Right ventricle myocardium superior (tissue), 1 donor: ENCODE measurements at places on chromosomes 5 and 9.

- no peak for DNase-seq
Measured at GRCh38 chr5:67063055-67063454, 133.5 kb downstream of the CD180 start.

DNA sequence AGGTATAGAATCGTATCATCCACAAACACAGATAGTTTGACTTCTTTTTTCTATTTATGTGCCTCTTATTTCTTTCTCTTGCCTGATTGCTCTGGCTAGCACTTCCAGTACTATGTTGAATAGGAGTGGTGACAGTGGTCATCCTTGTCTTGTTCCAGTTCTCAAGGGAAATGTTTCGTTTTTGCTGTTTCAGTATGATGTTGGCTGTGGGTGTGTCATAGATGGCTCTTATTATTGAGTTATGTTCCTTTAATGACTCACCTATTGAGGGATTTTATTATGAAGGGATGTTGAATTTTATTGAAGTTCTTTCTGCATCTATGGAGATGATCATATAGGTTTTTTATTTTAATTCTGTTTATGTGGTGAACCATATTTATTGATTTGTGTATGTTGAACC lies 70.3 kb downstream of the ENC1 start:
- no peak for DNase-seq

GRCh38 chr5:178126556-178126955 lies 4.3 kb upstream of the RMND5B start:
- no peak for DNase-seq

- no peak for DNase-seq
Measured at GRCh38 chr5:174097486-174098185, 52.1 kb downstream of the NSG2 start.

GRCh38 chr5:78103232-78103918 lies 191.1 kb downstream of the AP3B1 start:
- no peak for DNase-seq

DNA sequence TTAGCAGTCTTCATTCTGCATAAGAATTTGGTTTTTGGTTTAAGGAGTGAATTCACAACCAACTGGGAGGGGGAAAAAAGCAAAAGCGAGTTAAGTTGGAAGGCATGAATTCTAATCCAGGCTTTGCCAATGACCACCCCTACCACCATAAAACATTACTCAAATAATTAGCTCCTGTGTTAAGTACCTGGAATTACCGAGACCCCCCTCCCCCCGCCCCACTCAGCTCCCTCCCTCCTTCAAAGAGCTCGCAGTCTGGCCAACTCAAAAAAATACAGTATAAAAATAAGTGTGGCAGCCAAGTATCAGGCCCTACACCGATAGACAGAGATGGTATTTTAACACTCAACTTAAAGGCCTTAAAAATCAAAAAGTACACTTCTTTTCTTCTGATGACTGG lies 492 bp downstream of the ATG12 start:
- DNase-seq: no peak

DNA sequence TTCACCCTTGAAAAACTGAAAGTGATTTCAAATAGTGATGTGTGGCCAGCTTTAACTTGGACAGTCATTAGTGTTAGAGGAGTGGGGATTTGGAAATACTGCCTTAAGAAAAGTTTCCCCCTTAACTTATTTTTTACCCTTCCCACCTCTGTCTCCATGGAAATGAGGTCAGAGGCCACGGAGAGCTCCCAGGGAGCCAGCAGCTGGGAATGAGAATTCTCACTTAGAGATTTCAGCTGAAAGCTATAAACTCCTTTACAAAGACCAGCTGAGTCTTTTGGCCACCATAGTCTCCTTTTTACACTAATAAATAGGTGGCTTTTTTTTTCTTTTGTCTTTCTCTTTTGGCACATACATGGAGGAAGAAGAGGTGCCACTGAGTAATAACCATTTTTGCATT lies 45.7 kb upstream of the PIK3R1 start:
- peak; percentile 45 for DNase-seq

DNA sequence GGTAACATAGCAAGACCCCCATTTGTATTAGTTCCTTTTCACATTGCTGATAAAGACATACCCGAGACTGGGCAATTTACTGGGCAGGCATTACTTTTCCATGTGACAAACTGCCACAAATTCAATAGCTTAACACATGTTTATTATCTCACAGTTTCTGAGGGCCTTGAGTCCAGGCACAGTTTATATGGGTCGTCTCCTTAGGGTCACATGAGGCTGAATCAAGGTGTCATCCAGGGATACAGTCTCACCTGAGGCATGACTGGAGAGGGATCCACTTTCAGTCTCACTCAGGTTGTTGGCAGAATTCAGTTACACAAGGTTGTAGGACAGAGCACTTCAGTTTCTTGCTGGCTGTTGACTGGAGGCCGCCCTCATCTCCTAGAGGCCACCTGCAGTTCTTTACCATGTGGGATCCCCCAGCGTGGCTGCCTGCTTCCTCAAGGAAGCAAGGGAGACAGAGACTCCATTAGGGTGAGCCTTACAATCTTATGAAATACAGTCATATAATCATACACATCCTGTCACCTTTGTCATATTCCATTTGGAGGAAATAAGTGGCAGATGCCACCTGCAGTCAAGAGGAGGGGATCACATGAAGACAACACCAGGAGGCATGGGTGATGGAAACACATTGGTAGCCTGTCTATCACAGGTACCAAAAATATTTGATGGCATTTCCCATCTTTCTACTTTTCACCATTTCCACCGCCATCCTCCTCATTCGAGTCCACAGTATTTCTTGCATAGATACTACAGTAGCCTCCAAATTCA lies 15.1 kb upstream of the ERAP1 start:
- DNase-seq: no peak

DNA sequence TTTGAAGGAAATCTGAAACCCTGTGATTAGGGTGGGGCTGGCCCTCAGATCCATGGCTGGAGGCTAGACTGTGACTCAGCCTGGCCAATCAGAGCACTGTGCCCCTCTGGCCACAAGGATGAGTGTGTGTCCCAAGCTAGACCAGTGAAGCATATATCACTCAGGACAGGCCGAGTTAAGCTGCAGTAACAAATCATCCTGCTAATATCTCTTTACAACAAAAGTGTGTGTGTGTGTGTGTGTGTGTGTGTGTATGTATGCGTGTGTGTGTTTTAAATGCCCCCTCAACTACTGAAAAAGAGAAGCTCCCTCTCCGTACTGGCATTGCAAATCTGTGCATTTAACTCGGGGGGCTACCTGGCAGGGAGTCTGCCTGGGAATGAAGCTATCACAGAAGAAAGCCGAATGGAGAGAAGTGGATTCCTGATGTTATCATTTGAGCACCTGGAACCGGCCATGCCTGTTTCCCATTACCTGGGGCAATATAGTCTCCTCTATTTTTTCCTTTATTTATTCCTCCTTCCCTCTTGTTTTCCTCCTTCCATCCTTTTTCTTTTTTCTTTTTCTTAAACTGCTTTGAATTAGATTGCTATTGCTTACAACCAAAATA lies 25.6 kb downstream of the STC2 start:
- DNase-seq: no peak
